Fibroblast of skin of right biceps (primary cell): ENCODE measurements at places on chromosomes 11 and 22.
A peak's percentile ranks its signal among the peaks of the same experiment; 100 is the strongest.

- no peak for DNase-seq
Measured at GRCh38 chr22:49933236-49934159, 15.1 kb downstream of the CRELD2 start.

GRCh38 chr11:60455531-60456042 lies at the start of gene MS4A1:
Gene MS4A1, plus strand, starts transcription at chr11:60455847. Its CDS starts 6,528 bp downstream, at chr11:60462375.
- no peak for DNase-seq

GRCh38 chr11:114295676-114296604 lies at the start of gene NNMT:
Gene NNMT, plus strand, starts transcription at chr11:114296399. Its CDS starts 158 bp downstream, at chr11:114296557.
- DNase-seq, result peak; percentile 99

- no peak for DNase-seq
Measured at GRCh38 chr22:48748113-48748859, 1079.4 kb downstream of the BRD1 start.
